ENCODE measurements at places on chromosomes 1 and 21. TPM values are rescaled to one million over a fixed set of nuclear protein-coding genes. Genes with fewer than 3 reads are reported as not detected.

The CHML gene
- total RNA-seq = 6.4 TPM

The RNF19B gene
- total RNA-seq = 16.7 TPM

The SLC9C2 gene
- total RNA-seq = not detected

The HSD3B2 gene
- not detected for total RNA-seq

The KRTAP19-1 gene
- not detected for total RNA-seq

The TSPEAR gene
- total RNA-seq = 0.15 TPM

The LHX8 gene
- total RNA-seq = not detected

The GALE gene
- total RNA-seq = 31.2 TPM

The SV2A gene
- 3.6 TPM for total RNA-seq

The DNAJC6 gene
- 0.96 TPM for total RNA-seq

The CD1E gene
- 1.2 TPM for total RNA-seq

The CFHR3 gene
- not detected for total RNA-seq

The FAAH gene
- total RNA-seq = 38.3 TPM

The TMEM82 gene
- not detected for total RNA-seq

The PFDN2 gene
- total RNA-seq = 50.1 TPM

The FALEC gene
- not detected for total RNA-seq

The OR10J1 gene
- total RNA-seq = not detected

The OR2T2 gene
- not detected for total RNA-seq

The SRGAP2B gene
- 21.8 TPM for total RNA-seq

The CDC42 gene
- 192 TPM for total RNA-seq

The RXRG gene
- 0.16 TPM for total RNA-seq

The PYHIN1 gene
- total RNA-seq = 2.9 TPM

The TCHHL1 gene
- not detected for total RNA-seq

The SAMD11 gene
- total RNA-seq = 0.16 TPM

The AGTRAP gene
- 66.4 TPM for total RNA-seq

The MLLT11 gene
- 1.3 TPM for total RNA-seq

The LY9 gene
- total RNA-seq = 1.1 TPM

The OR10Z1 gene
- not detected for total RNA-seq

The PAQR6 gene
- total RNA-seq = 3.9 TPM

The LRRC8B gene
- total RNA-seq = 25.3 TPM

The ADGRL4 gene
- 43.4 TPM for total RNA-seq

The IFNLR1 gene
- 10.7 TPM for total RNA-seq

The RSPH1 gene
- 2.3 TPM for total RNA-seq

The PLOD1 gene
- total RNA-seq = 45.9 TPM

The OR2L8 gene
- total RNA-seq = not detected

The FAM72C gene
- not detected for total RNA-seq

The FCER1G gene
- 40.3 TPM for total RNA-seq

The PLA2G2D gene
- not detected for total RNA-seq

The OLIG2 gene
- not detected for total RNA-seq

The HEYL gene
- total RNA-seq = 2.3 TPM

The CSF3R gene
- 54.2 TPM for total RNA-seq

The DCDC2B gene
- total RNA-seq = not detected

The ILDR2 gene
- not detected for total RNA-seq

All from breast epithelium (tissue), 4 donors.